Activated gamma-delta T cell treated with anti-CD3 and anti-CD28 coated beads, Interleukin-2, amount 50 U/mL, for 16 hours (primary cell): ENCODE measurements at places on chromosomes 4 and X.

DNA sequence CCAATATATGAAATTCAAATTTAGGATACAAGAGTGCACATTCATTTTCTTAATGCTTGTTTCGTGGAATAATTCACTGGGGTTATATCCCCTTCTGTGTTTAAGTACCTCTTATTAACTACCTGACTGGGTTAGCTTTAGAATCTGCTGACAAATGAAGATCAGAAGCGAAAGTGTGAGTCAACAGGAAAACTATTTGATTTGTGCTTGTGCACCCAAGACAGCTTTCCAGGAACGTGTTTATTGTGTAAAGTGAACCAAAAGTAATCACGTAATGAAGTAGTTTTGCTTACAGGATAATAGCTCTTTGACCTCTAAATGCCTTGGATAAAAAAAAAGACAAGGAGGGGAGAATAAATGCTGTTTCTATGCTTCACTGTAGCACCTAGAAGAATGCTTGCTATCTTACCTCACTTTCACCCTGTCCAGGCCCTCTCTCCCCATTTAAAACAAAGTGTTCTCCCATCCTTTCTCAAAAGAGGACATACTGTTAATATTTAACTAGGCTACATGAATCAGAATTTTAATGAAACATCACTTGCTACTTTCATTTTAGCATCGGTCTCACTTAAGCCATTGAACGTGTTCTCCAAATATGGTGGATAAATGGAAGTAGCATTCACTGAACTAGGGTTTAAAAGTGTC is 141.9 kb downstream of the THOC2 start:
- no peak for DNase-seq

DNA sequence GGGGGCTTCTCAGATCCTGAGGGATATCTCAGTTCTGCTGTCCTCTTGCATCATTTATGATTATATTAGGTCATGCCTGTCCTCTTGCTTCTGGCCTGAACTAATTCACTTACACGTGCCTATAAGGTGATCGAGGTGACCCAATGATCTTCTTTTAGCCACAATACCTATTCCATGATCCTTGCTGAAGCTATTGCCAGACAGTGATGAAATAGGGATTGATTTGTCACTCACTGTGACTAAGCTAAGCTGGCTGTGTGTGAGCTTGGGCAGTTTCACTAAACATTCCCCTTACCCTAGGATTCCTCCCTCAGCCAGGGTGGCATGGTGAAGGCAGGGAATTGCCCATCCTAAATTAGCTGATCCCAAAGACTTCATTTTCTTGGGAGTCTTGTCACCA is 19.0 kb downstream of the HADH start:
- DNase-seq, result no peak

- DNase-seq, result no peak
Measured at GRCh38 chrX:51420610-51421009, 75.8 kb downstream of the NUDT11 start.

DNA sequence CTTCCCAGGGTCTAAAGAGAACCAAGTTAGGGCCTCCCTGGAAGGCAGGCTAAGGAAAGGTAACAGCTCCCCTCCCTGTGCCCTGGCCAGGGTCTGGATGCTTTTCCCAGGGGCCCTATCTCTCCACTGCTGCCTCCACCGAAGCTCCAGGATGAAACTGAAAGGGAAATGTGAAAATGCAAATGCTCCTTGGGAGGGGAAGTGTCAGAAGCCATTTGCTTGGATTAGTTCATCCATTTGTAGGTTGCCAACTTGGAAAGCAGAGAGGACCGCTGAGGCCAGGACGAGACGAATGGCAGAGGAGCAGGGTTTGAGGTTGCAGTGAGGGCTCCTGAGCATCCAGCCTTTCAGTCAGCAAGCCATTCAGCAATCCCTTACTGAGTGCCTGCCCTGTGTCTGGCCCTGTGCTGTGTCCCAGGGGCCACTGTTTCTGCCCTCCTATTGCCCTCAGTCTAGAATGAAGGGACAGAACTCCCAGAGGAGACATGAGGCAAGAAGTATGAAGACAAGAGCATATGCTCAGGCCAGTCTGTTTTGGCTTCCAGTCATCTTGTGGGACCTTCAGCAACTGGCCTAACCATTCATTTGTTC is 45.9 kb upstream of the PGRMC1 start:
- DNase-seq, result no peak

DNA sequence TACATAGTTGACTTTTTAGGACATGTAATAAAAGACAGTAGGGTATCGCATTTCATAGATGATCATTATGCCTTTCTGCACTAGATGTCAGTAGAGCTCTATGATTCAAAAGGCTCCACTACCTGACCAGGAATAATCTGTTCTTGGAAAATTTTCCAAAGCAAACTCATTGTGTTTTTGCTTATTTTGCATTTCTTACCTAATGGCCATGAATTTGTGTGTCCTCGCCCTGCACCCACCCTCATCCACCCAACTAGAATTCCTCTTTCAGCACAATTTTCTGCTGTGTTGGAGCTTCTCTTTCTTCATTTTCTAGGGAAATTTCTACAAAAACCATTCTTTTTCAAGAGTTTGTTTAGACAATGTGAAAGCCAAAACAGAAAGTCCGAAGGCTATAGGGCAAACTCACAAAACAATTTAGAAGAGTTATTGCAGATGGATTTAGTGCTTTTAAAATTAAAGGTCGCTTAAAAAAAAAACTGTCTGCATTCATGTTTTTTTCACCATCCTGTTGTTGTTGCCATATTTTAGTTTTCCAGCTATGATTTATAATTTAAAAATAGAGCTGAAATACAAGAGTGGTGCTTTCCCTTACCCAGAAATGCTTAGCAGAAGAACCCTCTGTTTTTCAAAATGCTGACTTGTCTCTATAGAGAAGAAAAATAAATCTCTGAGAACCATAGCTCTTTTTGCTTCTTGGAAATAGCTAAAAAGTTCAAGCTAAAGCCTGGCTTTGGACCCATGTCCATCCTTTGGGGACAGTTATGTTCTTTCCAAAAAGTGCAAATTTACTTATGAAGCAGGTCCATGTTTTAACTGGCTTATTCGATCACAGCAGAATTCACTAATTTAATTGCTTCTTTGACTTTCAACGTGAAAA is 183.7 kb downstream of the SPATA18 start:
- no peak for DNase-seq

DNA sequence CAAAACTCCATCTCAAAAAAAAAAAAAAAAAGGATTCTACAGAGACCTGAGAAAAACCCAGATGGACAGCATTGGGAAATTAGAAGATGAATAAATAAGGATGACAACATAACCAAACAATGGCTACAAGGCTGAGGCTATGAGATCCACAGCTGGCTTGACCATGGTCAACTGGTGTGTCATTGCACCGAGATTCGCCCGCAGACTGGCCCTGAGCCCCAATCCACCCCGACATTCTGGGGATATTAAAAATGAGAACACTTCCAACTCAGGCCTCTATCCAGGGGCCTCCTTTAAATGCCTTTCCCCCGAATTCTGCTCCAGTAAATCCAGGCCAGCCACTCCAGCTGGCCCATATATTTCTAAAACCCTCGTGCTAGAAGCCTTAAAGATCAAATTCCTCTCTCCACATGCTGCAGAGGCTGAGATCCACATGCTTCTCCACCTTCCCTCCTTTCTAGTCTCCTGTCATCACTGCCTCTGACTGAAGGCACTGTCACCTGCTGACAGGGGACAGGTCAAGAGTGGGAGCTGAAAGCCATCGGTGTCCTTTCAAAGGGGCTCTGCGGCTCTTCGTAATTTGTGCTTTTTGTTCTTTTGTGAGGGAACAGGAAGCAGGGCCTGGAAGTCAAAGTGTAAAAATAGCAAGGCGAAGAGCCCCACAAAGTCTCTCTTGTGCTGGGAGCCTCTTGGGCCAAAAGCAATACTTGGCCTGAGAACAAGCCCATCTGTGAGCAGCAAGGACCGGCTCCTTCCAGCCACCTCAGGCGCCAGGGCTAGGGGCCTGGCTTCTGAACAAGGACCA is 203.7 kb downstream of the NSUN7 start:
- DNase-seq, result no peak

DNA sequence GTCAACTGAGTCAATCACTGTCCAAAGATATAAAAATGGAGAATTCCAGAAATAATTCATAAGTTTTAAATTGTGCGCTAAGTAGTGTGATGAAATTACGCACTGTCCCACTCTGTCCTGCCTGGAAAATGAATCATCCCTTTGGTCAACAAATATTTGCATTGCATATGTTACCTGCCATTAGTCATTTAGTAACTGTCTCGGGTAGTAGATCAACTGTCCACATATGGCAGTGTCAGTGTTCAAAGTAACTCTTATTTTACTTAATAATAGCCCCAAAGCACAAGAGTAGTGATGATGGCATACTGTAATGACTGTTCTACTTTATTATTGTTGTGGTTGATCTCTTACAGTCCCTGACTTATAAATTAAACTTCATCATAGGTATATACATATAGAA is 3.4 kb downstream of the YTHDC1 start:
- DNase-seq, result no peak

DNA sequence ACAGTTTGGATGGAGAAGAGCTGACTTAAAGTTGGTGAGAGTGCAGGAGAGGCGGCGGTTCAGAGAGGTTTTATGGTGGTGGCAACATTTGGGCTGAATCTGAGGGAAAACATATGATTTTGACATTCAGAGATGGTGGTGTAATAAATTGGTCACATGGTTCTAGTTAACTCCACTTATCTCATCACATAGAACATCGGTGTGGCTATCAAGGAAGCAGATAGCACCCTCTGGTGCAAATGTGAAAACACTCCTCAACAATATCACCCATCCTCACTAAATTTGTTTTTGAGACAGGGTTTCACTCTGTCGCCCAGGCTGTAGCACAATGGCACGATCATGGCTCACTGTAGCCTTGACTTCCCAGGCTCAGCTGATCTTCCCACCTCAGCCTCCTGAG is 28.8 kb downstream of the SUPT20HL2 start:
- DNase-seq, result no peak

GRCh38 chr4:187183346-187183745 is 459.7 kb upstream of the FAT1 start:
- no peak for DNase-seq

DNA sequence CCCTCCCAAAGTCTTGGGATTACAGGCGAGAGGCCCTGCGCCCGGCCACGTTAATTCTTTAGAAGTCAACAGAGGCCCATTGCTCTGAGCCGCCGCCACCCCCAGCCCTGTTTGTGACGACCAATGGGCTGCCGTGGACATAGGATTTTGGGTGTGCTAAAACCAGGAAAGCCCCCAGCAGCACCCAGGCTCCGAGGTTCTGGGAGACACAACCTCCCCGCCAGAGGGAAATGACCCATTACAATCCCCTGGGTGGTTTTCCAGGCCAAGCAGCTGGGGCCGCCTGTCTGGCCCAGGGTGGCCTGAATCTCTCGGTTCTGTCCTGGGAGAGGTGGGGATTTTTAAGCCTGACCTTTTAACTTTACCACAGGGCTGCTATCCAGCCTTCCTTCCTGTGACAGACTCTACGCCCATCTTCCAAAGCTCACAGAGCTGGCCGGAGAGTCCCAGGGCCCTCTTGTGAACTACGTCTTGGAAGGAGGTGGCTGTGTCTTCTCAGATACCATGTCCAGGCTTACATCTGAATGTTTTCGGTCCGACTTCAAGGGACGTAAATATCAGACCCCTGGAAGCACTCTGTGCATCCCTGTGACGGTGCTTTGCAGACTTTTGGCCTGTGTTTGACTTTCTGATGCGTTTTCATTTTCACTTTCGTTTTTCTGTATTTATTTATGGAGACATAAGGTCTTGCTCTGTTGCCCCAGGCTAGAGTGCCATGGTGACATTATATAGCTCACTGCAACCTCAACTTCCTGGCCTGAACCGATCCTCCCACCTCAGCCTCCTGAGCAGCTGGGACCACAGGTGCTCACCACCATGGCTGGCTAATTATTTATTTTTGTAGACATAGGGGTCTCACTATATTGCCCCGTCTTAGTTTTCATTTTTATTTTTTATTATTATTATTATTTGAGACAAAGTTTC is 36.0 kb downstream of the P2RY8 start:
- DNase-seq, result no peak

DNA sequence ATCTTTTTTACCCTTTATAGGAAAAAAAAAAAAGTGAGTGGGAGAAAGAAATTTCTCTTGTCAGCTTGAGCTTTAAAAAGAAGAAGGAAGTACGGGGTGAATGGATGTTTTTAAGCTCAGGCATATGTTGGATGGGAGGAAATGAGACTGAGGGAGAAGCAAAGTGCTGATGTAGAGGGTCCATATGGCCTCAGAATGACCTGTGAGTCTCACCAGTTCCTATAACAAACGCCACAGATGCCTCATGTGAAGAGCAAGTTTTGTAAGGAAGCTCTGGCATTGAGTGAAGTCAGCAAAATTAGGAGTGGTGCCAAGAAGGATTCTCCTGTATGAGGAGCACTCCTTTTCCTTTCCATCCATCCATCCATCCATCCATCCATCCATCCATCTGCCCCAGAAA is 214.6 kb downstream of the PTTG2 start:
- DNase-seq, result no peak

DNA sequence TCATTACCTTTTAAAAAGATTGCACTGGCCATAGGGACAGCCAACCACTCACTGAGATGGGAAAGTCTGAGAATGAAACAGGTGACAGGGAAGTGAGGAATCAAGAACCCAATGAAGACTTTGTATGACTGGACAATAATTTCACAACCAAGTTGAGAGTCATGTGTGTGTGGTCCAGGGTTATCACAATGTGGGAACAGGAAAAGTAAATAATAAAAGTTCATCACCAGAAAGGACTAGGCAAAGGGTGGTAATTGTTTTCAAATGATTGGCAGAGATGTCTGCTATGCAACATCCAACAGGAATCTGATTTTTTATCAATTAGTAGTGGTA is 129.3 kb downstream of the AMELX start:
- DNase-seq, result no peak

DNA sequence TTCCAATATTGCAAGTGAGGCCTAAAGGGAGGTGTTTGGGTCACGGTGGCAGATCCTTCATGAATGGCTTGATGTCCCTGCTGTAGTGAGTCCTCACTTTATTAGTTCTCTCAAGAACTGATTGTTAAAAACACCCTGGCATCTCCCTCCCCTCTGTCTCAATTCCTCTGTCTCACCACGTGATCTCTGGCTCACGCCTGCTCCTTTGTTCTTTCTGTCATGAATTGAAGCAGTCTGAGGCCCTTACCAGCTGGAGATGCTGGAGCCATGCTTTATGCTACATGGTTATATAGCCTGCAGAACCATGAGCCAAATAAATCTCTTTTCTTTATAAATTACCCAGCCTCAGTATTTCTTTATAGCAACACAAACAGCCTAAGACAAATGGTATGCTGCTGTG is 980.7 kb upstream of the GRIA3 start:
- no peak for DNase-seq

DNA sequence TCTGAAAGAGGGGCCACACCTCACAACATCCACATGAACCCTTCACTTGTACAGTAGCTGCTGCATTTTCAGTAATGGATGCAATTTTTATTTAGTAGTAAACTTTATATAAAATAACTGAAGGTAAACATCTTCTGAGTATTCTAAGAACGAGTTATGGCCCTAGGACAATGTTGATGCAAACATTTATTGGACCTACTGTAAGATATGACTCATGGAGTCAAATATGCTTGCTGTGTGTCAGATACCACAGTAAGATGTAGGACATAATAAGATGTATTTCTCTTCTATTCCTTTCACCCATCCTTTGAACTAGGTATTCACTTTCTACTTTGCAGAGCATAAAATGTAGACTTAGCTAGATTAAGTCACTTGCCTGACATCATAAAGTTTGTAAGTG is 87.6 kb downstream of the TEX13C start:
- DNase-seq, result no peak
